ENCODE measurements at places on chromosomes 1 and 21. TPM values are rescaled to one million over a fixed set of nuclear protein-coding genes. Genes with fewer than 3 reads are reported as not detected.
A peak's percentile ranks its signal among the peaks of the same experiment; 100 is the strongest.

DNA sequence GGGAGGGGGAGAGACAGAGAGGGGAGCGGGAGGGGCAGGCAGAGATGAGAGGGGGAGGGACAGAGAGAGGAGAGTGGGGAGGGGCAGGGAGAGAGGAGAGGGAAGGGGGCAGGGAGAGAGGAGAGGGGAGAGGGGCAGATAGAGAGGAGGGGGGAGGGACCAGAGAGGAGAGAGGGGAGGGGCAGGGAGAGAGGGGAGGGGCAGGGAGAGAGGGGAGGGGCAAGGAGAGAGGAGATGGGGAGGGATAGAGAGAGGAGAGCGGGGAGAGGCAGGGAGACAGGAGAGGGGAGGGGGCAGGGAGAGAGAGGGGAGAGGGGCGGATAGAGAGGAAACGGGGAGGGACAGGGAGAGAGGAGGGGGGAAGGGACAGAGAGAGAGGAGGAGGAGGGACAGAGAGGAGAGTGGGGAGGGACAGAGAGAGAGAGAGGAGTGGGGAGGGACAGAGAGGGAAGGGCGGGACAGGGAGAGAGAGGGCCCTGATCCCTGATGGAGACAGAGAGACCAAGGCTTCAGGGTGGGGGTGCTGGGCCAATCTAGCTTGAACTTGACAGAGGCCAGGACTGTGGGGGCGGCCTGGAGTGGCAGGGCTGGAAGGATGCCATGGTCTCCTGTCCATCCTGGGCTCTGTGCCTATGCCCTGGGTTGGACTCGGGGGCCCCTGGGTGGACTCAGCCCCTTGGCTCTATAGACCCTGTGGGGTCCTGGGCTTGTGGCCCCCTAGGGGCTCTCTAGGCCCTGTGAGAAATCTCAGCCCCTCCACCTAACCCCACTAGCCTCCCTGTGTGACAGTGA lies 43.6 kb downstream of the DMRTB1 start:
- ATAC-seq = no peak

DNA sequence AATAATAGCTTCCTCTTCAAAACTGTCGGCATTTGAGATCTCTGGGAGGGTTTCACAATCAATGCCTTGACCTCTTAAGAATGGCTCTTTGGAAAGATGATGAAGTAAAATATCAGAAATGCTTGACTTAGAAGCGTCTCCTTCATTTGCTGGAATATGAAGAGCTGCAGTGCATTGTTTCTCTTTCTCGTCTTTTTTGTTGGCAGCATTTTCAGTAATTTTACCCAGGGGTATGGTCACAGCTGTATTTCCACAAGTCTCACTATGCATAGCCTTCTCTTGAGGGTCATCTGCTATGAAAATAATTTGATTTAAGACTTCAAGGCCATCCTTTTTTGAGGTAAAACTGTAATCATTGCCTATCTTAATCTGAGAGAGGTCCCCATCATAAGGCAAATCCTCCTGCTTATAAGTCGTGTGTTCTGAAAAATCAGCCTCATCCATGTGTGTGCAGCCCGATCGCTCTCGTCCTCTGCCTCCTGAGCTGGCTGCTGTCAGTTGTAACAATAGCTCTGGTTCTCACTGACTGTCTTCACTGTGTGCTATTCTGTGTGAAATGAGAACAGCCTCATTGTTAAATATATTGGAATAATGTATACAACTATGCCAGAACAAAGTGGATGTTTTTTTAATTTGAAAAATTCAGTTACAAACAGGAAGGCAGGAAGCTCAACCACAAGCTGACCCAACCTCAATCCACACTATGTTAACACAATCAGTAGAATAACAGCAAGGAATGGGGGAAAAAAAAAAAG lies 4.5 kb downstream of the AKNAD1 start:
- peak; percentile 69 for ATAC-seq

DNA sequence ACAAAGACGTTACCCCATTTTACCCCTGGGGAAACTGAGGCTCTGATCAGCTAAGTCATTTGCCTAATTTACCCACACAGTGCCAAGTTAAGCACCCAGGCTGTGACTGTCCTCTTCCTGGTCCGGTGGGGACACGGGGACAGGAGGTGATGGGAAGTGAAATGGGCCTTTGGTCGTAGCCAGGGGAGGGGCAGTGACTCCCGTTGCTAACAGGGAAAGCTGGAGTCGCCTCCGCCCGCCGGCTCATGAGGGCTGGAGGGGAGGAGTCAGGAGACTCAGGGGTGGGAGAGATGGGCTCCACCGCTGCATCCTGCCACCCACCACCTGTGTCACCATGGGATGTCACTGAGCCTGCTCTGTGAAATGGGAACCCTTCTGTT lies 139.3 kb downstream of the PGBD5 start:
- ATAC-seq = no peak

- ATAC-seq = no peak
These were observed 3.7 kb downstream of the PGBD5 start for GRCh38 chr1:230422221-230422981.

DNA sequence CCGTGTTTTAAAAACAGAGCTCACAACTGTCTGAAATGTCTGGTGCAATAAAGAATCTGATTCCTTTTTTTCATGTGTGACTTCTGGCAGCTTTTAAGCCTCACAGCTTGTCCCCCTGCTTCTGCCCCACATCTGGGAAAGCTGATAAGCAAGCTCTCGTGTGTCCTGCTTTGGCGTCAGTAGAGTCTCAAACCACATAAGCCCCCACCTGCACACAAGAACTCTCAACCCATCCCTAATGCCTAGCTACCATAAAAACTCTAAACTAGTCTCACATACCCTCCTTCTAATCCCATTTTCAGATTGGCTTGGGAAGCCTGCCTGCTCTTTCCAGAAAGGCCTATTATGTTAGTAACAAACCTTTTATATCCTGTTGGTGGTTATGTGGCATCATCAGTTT lies 94.6 kb upstream of the DAB1 start:
- ATAC-seq = no peak

KRTAP12-2 gene
- not detected for total RNA-seq

DNA sequence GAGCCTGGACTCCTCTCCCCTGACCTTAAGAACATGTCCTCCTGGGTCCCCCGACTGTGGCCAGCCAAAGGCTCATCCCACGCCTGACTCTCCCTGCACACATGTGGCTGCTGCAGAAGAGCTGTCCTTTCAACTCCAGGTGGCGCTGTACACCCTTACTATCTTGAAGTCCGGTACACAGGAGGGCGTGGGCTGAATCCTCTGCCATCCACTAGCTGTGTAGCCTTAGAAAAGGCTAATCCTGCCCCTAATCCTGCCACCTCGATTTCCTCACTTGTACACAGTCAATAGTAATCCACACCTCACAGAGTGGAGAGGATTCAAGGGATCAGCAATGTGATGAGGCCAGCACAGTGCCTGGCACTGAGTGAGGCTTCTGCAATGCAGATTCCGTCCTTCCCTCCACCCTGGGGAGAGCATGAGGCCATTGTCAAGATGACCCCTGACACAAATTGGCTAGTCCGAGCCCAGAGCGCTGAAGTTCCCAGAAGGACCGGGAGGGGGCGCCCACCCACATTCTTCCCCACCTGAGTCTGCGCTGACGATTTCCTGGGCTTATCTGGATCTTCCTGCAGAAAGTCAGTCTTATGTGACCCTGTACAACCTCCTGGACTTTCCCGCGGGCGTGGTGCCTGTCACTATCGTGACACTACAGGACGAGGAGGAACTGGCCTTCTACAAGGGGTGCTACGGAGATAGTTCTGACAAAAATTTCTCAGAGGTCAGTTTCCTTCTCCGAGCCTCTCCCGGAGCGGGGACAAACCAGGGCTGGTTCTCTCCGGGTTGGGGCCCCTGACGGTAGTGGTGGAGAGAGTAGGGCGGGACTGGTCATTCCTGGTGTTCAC lies 47.1 kb upstream of the DMBX1 start:
- peak; percentile 63 for ATAC-seq

DNA sequence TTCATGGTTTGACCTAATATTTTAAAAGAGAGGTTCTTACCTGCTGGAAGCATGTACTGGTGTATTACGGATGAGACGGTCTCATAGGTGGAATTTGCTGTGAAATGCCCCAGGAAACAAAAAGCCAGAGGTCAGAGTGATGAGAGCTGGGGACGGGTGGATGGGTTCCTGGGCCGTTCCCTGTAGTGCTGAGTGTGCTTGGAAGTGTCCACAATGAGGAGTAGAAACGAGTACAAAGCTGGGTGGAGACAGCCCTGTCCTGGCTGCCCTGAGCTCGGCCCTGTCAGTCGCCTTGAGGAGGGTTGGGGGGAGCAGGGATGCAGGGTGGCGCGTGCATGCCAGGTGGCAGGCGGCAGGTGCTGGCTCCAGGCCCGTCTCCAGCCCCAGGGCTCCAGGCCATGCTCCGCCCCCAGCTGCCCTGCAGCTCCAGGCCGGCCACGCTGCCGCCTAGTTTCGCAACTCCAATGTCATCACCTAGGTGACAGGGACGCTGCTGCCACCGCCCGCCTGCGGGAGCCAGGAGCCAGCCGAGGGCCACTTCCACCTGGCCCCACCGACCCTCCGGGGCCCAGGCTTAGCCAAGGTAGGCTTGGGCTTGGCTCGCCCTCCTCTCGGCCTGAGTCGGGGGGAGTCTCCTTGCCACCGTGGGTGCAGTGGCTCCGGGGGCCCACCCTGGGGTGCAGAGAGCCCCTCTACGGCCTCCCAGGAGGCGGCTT lies 16.4 kb downstream of the TP73 start:
- ATAC-seq = peak; percentile 42

DNA sequence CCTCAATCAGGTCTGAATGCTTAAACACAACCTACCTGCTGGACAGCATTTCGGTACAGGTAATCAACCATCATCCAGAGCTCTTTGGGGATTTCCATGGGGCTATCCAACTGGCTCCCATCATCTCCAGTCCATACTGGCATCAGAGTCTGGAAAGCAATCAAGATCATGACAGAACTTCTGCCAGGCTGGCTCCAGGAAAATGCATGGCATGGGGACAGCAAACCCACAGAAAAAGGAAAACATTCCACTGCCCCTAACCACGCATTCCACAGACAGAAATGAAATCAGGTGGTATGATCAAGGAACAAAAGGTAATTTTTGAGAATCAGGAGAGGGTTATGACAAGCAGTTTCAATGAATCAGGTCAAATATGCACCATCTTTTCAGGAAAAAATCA lies 9.1 kb upstream of the MTF1 start:
- no peak for ATAC-seq

ARHGEF19 gene
- 3.3 TPM for total RNA-seq

DNA sequence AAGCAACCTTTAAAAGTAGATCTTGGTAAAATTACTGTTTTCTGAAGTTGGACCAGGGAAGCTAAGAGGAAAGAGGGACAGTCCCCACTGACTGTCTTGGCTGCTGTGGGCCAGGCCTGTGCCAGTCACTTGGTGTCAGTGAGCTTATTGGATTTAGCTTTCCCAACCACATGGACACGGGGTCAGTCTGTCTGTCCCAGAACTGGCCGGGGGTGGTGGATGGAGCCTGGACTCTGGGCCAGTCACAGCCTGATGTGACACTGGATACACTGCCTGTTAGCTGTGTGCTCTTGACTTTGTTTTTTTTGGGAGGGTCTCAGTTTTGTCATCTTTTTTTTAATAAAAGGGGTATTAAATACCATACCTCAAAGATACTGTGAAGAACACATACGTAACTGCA lies 96.7 kb downstream of the GALNT2 start:
- no peak for ATAC-seq

DIPK1A gene
- 32.5 TPM for total RNA-seq

DNA sequence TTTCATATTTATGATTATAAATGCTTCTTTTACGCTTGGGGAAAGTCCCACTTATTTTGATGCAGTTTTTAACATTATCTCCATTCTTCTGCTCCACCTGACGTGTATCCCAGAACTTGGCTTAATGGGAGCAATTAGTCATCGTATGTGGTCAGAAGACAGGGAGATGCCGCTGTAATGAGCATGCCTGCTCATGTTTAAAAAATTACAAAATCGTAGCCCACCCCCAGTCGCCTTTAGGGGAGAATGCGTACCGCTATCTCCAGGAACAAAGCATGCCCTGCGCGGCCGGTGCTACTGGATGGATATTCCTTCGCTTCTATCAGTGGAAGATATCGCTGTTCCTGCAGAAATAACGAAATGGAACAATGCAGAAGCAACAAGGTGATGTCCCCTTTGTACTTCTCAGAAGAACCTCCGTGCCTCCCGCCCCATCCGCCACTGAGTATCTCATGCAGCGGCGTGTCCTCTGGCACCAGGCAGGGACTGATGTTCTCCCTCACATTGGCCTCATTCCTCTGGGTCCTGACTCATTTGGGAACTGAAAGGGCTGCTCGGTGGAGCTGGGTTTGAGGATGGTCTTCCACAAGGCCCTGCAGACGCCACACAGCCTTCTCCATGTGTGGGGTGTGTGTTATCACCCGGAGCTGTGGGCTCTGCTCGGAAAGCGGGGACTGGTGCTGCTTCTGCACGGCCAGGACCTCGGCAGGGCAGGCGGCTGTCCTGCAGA lies 116.3 kb upstream of the COL6A1 start:
- no peak for ATAC-seq

OR2M3 gene
- not detected for total RNA-seq

DNA sequence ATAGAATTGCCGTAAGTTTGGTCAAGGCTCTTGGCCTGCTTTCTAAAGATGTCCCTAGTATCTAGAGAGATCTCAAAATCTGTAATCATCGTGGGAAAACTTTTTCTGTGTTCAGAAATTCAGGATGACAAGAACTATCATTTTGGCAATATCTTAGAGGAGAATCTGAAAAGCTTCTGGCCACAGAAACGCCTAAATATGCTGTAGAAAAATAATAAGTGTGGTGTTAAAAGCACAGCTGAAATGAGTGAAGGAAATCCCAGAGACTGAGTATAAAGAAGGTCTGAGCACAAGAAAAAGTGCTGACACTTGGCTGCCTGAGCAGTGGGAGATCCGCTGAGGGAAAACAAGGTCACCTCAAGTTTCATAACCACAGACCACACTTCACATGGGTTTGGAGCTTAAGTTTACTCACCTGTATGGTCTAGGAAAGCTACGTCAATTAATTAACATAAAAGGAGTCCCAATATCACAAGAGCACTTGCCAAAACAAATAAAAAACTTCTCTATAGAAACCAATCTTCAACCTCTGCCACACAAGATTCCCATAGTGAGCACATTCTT lies 235.2 kb upstream of the IRF2BP2 start:
- ATAC-seq = no peak

GRCh38 chr1:109657970-109658369 lies 2.1 kb downstream of the GSTM4 start:
- no peak for ATAC-seq

Data from gastroesophageal sphincter (tissue), 4 donors.